ENCODE measurements at places on chromosomes 11 and 22.

DNA sequence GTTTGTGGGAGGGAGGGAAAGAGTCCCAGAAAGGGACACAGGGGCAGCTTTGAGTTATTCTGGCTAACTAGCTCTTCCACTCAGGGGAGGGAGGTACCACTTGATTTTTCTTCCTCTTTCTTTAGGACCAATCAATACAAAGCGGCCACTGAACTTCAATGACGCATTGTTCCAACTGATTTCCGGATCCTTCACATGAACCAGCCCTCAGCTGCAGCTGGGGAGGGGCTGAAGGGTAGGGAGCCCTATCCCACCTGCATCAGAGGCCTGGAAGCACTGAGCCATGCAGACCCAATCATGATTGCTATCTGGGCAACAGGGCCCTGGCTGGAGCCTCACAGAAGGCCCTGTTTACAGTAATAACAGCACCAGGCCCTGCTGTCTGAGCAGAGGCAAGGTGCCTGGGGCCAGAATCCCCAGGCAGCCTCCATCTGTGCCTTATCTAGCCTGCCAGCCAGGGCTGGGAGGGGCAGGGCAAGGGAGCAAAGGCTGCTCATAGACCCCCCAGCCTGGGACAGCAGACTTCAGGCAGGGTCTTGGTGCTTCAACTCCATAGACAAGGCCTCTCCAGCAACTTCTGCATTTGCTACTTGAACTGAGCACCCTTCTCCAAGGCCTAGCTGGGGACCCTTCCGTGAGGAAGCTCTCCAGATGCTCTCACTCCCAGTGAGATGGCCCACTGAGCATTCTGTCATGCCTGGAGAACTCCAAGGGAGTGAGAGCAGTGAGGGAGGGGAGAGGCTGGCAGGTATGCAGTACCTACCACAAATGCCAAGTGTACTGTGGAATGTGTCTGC is 22.5 kb downstream of the CLPB start:
- no peak for DNase-seq

DNA sequence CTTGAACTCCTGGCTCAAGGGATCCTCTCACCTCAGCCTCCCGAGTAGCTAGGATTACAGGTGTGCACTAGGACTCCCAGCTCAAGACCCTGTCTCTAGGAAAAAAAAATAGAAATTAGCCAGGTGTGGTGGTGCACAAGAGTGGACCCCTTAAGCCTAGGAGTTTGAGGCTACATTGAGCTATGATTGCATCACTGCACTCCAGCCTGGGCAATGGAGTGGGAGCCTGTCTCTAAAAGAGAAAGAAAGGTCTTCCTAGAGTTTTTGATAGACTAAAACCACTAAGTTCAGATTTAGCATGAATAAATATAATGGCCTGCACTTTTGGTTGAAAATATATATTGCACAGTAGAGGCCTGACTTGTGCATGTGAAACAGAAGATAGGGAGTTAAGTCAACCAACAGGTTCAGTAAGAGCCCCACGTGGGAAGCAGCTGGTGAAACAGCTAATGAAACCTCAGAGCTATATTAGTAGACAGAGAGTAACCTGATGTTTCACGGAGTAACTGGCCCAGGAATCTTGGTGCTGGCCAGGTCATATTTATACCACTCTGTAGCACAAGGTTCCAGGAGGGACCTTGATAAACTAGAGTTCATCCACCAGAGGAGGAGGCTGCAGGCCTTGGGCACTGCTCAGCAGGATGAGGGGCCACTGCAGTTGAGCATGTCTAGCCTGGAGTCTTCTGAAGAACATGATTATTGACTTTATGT is 4.6 kb upstream of the MICAL3 start:
- no peak for DNase-seq

- DNase-seq = no peak
These were observed 86.9 kb downstream of the LDLRAD3 start for GRCh38 chr11:36030731-36031281.

GRCh38 chr11:44488165-44488965 is 77.1 kb upstream of the CD82 start:
- no peak for DNase-seq

DNA sequence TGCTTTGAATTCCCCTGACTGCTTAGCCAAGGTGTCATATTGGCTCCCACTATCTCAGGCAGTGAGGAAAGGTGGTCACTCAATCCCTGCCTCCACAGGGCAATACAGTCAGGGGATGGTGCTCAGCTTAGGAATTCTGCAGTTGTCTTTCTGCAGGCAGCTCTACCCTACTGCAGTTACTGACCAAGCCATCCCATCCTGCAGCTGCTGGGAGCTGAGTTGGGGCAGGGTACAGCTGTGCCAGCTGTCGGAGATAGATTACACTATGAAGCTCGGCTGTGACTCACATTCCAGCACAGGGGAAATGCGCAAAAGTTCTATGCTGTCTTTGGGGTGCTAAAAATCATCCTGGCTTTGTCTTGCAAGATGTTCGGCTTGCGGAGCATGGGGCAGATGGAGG is 4.4 kb upstream of the DAGLA start:
- DNase-seq = no peak

- DNase-seq = no peak
These were observed 875.8 kb downstream of the BRD1 start for GRCh38 chr22:48951836-48952235.

GRCh38 chr11:8828046-8828445 is 82.9 kb upstream of the AKIP1 start:
- no peak for DNase-seq

DNA sequence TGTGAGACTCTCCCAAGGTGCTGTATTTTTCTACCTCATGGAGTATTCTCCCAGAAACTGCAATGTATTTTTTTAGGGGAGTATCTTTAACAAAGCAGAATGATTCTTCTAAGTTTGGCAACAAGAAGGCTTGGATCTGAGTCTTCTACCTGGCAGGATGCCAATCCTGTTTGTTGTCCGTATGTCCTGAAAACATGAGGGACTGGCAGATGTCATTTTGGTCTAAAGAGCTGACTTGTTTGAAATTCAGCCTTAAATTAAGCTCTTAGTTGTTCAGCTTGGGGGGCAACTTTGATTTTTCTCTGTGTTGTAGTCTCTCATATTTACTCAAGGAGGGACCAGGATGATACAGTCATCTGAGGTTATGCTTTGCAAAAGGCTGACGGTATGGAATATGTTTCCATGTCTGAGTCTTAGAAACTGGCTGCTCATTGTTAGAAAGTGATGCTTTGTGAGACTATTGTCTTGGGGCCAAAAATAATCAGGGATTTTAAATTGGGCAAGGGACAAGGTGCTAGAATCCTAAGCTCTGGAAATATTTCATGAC is 9.3 kb downstream of the MRPL16 start:
- DNase-seq = no peak

DNA sequence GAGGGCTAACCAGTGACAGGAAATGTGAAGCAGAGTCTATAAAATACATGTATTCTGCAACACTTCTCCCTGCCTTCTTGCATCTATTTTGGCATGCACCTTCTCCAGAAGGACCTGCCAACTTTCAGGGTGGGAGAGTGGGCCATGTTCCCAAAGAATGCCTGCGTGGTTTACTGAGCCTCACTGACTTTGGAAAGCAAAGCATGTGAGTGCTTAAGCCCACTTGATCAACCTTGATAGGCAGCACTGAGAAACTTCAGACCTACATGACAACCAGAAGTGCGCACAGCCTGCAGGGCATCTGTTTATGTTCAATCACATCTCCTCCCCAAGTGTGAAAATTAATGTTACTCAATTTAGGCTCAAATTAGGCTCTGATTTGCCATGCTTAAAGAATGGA is 69.2 kb downstream of the AMOTL1 start:
- DNase-seq = no peak

- DNase-seq = no peak
These were observed 26.0 kb downstream of the SLC22A6 start for GRCh38 chr11:62958547-62959421.

DNA sequence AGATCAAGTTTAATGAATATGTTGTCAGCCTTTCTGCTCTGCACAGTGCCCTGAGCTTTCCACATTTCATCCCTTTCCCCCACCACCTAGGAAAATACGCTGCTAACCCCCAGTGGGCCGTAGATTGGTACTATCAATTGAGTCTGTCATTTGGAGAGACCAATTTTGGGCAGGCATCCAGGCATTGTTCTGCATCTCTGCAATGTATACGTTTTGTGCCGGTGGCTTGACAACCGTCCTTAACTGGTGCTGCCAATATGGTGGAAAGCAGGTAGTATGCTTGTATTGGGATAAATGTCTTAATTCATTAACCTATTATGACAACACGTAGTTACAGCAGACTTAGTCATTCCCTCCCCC is 1.3 kb downstream of the ELMOD1 start:
- DNase-seq = no peak

DNA sequence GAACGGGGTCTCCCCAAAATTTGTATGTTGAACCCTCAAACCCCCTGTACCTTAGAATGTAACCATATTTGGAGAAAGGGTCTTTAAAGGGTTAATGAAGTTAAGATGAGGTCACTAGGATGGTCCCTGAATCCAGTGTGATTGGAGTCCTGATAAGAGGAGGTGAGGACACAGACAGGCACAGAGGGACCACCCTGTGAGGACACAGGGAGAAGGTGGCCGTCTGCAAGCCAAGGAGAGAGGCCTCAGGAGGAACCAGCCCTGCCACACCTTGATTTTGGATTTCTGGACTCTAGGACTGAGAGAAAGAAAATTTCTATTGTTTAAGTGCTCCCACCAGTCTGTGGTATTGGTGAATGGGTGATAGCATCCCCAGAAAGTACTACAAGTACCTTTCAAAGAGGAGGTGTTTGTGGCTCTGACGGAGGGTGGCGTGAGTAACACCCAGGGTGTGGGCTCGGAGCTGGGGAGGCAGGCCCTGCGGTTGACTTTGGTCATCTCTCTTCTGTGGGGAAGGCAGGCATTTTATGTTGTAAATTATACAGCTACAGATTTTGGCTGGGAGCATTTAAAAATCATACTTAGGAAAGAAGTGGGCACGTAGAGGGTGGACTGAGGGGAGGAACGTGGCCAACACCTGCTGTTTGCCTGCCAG is 13.8 kb downstream of the MRGPRF start:
- no peak for DNase-seq

GRCh38 chr11:134312223-134312622 is 19.6 kb upstream of the GLB1L2 start:
- DNase-seq = no peak

GRCh38 chr22:37509059-37509860 is 10.0 kb downstream of the CARD10 start:
- DNase-seq = no peak
